ENCODE measurements at places on chromosomes 1 and 21. TPM values are rescaled to one million over a fixed set of nuclear protein-coding genes. Genes with fewer than 3 reads are reported as not detected.

DNA sequence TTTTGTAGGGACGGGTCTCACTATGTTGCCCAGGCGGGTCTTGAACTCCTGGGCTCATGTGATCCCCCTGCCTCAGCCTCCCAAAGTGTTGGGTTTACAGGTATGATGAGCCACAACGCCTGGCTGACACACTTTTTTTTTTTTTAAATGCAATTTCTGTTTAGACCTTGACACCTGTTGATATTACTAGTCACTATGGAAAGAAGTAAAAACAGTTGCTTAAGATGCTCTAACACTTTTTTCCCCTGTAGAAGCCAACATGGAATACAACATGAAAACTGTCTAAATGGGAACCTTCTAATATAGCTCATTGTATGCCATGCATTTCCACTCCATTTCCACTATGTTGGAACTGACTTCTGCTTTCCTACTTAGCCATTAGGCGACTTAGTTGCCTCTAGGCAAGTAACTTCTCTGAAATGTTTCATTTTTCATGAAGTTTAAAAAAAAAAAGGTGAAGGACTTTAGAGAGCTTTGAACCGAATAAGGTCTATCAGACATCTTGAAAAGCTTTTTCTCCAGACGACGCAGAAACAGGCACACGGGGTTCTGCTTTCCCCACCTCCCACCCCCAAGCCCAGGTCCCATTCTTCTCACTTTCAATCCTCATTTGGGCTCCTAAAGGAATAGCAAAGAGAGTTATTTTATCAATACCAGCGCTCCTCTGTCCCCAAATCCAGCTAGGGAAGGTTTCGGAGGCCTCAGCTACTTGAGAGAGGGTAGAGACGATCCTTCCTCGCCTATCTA lies 648 bp upstream of the DR1 start:
- DNase-seq, result peak; percentile 33

GRCh38 chr21:36741506-36741905 lies 42.6 kb downstream of the SIM2 start:
- DNase-seq, result no peak

DNA sequence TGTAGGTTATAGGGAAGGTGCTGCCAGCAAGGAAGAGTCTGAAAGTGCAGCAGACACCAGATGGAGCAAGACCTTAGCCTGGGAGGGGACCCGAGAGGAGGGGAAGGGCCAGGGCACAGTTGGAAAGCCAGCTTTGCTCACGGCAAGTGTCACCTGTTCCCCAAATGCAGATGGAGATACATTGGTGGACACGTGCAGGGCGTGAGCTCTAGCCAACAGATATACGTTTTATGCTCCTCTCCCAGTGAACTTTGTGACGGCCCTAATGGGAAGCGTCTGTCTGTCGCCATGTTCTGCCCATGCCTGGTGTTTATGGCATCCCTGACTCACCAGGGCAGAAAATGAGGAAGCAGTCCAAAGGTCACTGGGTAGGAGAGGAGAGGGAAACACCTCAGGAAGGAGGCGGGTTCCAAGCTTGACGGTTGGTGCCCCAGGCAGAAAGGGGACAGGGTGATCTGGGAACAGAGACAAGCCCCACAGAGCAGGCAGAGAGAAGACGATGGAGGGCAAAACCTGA lies 7.6 kb downstream of the GPA33 start:
- peak; percentile 38 for DNase-seq

DNA sequence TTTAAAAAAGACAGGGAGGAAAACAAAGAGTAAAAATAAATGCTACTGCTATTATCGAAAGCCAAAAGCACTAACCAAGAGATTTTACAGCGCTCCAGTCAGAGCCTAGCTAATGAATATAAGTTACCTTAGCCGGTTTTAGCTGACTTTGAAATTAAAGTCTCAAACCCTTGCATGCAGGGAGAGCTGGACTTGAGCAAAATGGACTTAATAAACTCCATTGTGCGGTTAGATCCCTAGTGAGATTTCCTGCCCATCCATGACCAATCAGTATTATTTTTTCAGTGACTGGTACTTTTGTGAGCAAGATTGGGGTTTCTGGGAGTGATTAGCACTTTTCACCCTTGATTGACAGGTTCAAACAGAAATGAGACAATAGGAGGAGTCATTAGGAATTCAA lies 333.4 kb upstream of the ADGRL2 start:
- no peak for DNase-seq

DNA sequence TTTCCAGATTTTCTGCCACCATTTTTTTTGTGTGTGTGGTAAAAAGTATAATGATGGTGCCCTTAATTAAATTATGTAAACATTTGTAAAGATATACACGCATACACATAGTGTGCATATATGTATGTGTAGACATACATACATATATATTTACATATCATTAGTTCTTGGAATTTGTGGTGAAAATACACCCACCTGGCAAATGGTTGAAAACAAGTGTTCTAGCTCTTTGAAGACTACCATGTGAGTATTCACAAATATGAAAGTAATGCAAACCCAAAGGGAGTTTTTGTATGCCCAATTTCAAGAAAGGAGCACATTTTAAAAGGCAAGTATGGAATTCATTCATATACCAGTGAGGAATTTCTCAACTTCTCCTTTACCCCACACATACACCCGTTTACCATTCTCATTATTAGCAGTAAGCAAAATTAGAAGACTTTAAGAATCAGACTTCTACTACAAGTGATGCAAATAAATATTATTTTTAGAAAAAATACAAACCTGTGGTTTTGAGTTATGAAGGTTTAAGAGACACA lies 8.0 kb downstream of the RABGAP1L start:
- DNase-seq, result no peak

GRCh38 chr1:197481101-197481500 lies 213.0 kb downstream of the CRB1 start:
- DNase-seq, result no peak

Gene MACO1
- 17.4 TPM for total RNA-seq

- peak; percentile 89 for DNase-seq
These were observed 14.6 kb upstream of the MEX3A start for GRCh38 chr1:156096640-156097391.

DNA sequence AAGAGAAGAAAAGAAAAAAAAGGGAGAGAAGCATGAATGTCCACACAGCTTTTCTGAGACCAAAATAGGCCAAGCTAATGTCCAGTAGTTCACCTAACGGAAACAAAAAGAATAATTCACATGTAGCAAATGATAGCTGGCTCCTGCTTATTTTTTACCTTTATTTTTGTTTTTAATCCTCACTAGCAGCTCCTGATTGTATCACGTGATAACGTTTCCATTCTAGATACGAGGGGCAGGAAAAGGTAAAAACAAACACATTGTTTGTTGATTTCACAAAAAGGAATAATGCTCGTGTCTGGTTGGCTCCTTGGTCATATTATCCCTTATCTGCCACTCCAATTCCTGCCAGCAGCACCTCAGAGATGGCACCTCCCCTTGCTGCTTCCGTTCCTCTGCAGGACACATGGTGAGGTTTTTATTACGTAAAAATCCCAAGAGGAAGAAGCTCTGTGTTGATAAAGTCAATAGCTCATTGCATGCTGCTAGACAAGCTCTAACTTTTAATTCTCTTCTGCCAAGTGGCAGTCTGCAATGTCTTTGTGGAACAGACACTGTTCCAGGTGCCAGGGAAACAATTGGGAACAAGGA lies 201.7 kb downstream of the CRB1 start:
- DNase-seq, result no peak

Gene GPR37L1
- not detected for total RNA-seq

Gene CELA2A
- not detected for total RNA-seq

DNA sequence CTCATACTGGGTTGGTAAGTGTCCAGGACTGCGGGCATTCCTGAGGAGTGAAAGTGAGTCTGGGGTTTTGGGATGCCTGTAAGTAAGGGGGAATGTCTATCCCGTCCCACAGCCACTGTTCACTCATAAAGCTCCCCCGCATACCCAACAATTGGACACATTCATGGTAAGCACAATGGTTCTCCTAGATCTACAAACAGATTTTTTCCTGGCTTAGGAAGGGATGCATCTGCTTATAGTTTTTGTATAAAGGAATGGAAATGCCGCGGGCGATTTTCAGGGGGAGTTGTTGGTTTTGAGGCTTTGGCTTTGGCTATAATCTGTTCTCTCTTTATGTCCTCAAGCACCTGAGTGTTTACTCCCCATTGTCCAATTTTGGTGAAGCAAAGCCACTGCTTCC lies 7.1 kb downstream of the ERVH48-1 start:
- DNase-seq, result no peak

DNA sequence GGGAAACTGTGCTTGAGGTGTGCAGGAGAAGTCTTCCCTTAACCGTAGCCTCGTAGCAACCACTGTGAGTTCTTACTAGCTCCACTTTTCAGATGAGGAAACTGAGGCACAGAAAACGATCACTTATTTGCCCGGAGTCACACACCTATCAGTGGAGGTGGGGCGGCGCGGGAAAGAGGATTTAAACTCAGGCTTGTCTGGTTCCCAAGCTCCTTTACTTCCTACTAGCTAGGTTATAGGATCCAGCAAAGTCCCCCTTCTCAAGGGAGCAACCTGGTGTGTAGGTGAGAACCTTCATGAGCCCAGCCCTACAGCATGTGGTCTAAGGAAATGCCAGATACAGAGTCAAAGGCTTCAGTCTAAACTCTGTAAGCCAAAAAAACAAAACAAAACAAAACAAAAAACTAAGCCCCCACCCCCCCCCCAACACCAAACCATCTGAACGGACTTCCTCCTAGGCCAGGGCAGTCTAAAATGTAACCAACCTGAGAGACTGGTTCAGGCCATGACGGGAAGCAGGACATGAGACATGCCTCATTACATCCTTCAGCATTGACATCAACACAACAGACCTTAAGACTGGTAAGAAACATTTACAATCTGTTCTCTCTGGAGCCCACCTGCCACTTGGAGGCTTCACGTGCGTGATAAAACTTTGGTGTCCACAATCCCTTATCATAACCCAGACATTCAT lies 709 bp upstream of the FBXO42 start:
- DNase-seq, result no peak

GRCh38 chr1:205279986-205280385 lies 41.6 kb downstream of the NUAK2 start:
- DNase-seq, result no peak

DNA sequence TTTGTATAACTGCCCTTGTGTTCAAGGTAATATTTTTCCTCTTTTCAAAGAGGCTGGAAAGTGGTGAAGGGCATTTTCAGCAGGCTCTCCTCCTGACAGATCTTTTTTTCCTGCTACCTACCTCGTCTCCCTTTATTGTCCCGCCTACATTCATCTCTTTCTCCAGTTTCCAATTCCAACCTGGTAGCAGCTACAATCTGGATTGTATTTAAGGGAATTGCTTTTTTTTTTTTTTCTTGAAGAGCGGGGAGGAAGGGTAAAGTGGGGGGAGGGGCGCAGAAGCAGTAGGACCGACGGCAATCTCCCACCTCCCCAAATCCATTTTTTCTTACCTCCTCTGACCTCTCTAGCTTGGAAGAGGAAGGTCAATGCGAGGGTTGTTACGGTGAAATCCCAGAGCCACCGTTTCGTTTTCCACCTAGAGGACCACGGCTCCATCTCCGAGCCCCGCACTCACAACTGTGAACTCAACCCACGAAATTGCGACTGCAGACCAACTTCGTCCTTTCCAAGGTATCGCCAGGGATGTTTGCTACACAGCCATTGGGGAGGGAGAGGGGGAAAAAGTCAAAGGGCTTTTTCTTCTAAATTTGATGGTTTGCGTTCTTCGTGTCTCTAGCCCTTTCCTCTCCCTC lies 464 bp downstream of the COL11A1 start:
- DNase-seq, result no peak

Gene RPL11
- total RNA-seq, result 1,201 TPM

DNA sequence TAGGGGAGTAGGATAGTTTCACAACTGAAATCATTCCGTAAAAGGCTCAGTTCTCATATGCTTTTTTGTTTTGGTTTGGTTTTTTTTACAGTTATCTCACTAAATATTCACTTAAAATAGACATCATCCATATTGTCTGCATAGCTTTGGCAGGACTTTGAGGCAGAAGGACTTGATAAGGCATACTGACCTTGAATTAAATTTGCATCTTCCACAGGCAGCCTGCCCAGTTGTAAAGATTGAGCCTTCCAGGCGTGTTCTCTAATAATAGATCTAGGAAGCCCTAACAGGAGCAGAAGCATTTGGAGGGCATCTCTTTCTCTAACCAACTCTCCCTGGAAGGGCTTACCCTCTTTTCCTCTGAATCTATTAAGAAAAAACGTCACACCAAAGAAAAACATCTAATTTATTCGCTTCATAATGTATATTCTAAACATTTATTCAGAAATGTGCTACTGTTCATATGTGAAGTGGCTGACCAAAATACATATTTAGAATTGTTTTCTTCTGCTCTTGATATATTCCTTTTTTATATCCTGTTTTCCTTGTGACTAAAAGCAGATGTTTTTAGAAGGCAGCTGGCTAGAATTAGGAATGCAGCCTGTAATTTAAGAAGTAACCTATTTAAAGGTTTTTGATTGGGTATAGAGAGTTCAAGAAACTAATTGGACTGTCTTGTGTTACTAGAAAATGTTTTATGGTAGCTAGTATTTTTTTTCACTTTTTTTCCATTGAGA lies 20.2 kb downstream of the DESI2 start:
- DNase-seq, result no peak

DNA sequence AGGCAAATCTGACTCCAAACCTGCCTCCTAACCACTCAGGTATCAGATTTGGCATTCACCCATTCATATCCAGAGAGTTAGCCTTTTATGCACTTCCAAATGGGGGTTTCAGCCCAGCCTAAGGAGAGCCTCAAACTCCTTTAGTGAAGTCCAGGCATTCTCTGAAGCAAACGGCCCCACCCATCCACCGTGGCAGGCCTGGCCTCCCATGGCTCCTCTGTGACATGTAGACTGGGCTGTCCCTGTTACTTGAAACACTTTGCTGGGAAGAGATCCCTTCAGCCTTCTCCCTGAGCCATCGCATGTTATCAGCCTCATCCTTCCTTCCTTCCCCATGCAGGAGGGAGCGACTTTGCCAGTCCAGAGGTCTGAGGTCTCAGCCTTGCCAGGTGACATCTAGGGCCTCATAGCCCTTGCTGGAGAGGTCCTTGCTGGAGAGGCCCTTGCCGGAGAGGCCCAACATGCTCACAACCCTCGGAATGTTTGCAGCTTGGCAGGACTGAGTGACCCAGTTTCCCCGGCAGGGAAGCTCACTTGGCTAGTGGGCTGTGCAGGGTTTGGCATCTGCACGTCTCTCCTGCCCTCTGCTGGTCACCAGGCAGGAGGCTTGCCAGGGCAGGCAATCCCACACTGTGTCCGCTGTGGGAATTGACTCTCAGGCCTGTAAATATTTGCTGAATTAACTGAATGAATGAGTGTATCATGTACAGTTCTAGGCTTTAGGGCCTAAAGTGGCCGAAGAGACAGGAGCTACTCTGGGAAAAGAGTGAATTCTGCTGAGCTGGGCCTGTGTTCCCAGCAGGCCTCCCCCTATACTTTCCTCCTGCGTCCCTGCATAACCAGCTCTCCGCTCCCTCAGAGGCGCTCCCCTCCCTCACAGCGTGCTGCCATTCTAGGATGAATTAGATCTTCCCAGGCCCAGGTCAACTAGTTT lies 26.7 kb upstream of the RBM15 start:
- peak; percentile 67 for DNase-seq

DNA sequence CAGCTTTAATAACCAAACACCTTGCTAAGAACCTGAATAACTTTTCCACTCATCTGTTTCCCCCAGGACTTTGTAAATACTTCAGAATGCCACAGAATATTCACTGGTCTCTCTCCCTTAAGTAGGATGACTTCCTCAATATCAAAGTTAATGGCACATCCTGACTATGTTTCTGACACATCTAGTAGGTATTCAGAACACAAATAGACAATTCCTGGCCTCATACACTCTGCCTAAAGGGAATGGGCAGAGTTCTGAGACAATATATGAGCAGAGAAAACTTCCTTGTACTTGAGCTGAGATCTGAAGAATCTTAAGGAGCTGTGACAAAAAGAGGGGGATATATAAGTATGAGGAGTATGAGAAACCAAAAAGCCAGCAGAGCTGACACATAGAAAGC lies 34.8 kb downstream of the ANKRD13C start:
- DNase-seq, result no peak

Measured in MCF 10A (cell line).